ENCODE measurements at places on chromosomes 5 and 9.
A peak's percentile ranks its signal among the peaks of the same experiment; 100 is the strongest.

- peak; percentile 58 for DNase-seq
Measured at GRCh38 chr5:18397891-18398290, 763.6 kb downstream of the TAF11L14 start.

GRCh38 chr9:122179054-122179689, 19.5 kb downstream of the MORN5 start:
- no peak for DNase-seq

DNA sequence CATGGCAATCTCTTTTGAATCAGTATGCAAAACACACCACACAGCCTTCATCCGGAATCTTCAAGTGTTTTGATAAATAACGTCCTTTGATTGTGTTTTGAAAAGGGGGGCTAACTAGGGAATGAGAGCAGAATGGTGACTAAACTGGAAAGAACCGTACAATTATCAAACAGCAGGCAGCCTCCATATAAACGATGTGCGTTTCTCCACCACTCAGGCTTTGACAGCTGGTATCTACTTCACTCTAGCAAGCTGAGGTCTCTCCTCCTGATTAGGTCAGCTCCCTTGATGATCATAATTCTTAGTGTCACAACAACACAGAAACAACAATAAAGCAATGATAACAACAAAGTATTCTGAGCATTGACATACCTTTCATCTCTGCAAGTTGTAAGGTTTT, 465.9 kb downstream of the TUSC1 start:
- DNase-seq: no peak

- DNase-seq: no peak
Measured at GRCh38 chr5:157342822-157343402, 77.0 kb downstream of the CYFIP2 start.

- DNase-seq: no peak
Measured at GRCh38 chr5:150188146-150188842, 1.6 kb upstream of the SLC6A7 start.
